Foreskin melanocyte (primary cell): ENCODE measurements at places on chromosomes 2 and 18.

- no peak for DNase-seq
Observed at GRCh38 chr2:128469875-128470274, 151.2 kb upstream of the HS6ST1 start.

- DNase-seq: no peak
Observed at GRCh38 chr2:69138793-69139459, 125.9 kb downstream of the ANTXR1 start.

GRCh38 chr18:39531659-39532058 lies 1966.1 kb upstream of the CELF4 start:
- DNase-seq: no peak

- no peak for DNase-seq
Observed at GRCh38 chr18:59379772-59380522, 20.9 kb upstream of the LMAN1 start.

- peak; percentile 90 for DNase-seq
Observed at GRCh38 chr2:79980816-79981215, 323.7 kb downstream of the LRRTM1 start.

- no peak for DNase-seq
Observed at GRCh38 chr18:72375618-72376017, 168.5 kb downstream of the CBLN2 start.

GRCh38 chr18:9210966-9211365 lies 74.4 kb downstream of the ANKRD12 start:
- DNase-seq: no peak

DNA sequence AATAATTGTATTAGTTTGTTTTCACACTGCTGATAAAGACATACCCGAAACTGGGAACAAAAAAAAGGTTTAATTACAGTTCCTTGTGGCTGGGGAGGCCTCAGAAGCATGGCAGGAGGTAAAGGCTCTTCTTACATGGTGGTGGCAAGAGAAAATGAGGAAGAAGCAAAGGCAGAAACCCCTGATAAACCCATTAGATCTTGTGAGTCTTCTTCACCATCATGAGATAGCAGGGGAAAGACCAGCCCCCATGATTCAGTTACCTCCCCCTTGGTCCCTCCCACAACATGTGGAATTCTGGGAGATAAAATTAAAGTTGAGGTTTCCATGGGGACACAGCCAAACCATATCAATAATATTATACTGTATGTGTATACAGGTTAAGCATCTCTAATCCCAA lies 73.3 kb upstream of the CABLES1 start:
- no peak for DNase-seq

- no peak for DNase-seq
Observed at GRCh38 chr18:37298816-37299215, 266.8 kb downstream of the CELF4 start.

GRCh38 chr2:186696290-186696689 lies 2.4 kb downstream of the FAM171B start:
- no peak for DNase-seq

DNA sequence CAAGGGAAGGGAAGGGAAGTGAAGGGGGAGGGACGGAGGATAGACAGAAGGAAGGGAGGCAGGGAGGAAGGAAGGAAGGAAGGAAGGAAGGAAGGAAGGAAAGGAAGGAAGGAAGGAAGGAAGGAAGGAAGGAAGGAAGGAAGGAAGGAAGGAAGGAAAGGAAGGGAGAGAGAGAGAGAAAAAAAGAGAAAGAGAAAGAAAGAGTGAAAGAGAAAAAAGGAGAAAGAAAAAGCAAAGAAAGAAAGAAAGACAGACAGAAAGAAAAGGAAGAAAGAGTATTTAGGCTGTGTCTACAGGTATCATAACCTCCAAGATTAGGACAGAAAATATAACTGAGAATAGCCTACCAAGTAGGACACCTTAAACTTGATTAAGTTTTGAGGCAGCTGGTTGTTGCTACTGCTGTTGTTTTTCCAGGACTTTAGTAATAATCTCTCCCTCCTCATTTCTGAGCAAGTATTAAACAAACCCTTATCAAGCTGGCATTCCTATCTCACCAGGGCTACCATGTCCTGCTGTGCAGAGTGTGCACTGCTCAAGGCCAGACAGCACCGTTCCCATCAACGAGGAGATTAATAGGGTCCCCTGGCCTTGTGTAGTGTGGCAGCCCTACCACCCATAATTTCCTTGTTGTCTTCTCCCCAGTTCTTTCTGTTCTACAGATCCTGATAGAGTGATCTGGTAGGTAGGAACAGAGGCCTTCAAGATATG lies 90.5 kb upstream of the FHL2 start:
- DNase-seq: no peak

GRCh38 chr18:79637921-79638909 lies 41.4 kb upstream of the CTDP1 start:
- DNase-seq: no peak

DNA sequence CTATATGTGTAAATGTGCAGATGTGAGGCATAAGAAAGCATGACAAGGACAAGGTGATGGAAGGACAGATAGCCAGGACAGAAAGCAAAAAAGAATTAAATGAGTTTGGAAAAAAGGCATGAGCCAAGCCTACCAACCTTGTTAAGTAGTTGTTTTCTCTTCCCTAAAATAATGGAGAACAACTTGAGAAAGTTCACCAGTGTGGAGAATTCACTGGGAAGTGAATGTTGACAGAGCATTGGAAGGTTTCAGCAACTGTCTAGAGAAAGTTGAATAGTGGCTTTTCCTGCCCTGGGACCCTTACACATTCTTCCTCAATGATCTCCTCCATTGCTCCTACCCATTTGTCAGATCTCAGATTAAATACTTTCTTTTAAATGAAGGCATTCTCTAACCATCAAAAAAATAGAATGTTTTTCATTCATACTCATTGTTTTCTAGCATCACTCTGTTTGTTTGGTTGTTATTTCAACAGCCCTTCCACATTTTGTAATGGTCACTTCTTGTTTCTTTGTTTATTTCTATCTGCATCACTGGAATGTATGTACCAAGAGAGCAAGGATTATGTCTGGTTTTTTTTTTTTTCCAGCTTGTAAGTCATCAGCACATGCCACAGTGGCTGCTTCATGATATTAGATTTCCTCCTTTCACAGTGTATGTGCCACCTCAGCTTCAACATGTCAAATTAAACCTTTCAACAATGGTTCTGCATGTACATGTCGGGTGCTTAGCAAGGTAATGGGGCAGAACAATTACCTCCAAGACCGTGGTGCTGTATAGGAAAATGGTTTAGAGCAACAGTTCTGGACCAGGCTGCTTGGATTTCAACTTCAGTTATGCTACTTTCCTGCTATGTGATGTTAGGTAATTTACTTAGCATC lies 586.0 kb upstream of the VRK2 start:
- DNase-seq: no peak

DNA sequence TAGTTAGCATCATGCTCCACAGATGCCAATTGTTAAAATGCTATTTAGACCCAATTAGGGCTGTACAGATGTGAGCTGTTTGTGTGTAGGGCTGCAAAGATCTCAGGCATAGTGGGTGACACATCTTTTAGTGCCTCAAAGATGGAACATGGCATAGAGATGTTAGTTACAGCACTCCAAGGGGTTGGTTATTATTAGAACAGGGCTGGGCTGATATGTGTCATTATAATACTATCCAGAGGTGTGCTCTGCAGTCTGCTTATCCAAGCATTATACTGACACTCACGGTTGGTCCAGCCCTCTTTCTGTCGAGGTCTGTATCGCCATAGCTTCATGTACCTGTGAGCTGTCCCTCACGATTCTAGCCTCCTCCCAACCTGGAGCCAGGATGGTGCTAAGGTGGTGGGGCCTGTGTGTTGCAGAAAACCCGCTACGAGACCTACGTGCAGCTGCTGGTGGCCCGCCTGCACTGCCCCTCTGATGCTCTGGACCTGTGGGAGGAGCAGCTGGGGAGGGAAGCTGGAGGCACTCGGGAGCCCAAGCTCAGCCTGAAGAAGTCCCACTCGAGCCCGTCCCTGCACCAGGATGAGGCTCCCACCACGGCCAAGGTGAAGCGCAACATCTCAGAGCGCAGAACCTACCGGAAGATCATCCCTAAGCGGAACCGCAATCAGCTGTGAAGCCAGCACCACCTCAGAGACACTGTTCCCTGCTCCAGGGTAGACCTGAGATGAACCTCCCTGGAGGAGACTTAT lies 27.1 kb downstream of the PSD4 start:
- no peak for DNase-seq

DNA sequence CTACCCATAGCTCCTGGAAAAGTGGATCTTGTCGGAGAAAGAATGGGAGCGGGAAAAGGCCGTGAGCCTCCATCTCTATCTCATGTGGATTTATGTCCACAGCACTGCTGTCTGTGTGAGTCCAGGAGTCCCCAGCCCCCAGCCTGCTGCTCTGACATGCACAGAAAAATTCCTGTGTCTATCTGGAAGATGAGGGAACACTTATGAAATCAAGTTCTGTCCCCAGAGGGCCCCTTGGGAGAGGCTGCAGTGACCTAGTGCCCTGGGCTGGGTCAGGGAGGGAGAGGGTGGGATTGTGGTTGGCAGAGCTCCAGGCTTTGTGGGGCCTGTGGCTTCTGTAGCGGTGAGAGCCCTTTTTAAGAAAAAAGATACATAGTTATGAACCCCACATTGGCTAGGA lies 37.6 kb downstream of the HJURP start:
- no peak for DNase-seq

DNA sequence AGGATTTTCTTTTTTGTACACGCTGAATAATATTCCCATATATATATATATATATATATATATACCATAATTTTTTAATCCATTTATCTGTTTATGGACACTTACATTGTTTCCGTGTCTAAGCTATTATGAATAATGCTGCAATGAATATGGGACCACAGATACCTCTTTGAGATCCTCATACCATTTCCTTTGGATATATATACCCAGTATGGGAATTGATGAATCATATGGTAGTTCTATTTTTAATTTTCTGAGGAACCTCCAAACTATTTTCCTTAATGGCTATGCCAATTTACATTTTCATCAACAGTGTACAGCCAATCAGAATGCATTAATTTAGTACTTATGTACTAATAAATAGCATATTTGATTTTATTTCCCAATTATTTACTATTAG lies 53.1 kb downstream of the MERTK start:
- no peak for DNase-seq

DNA sequence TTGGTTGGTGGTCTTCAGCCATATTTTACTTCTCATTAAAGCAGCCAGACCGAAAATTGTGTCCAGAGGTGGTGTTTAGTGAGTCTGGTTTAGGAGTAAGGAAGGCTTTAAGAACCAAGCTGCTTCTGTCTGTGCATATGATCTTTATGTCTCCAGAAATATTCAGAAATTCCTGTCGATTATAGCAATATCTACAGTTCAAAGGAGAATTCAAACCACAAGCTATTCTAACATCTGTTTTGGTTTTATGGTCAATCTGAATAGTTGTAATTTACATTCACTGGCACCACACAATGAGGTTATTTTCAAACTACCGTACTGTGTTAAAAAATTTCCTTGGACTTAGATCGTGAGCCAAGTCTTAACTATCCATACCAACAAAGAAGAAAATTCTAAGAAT lies 11.3 kb downstream of the UPP2 start:
- DNase-seq: peak; percentile 25

- no peak for DNase-seq
Observed at GRCh38 chr2:20611077-20611843, 39.6 kb downstream of the HS1BP3 start.

DNA sequence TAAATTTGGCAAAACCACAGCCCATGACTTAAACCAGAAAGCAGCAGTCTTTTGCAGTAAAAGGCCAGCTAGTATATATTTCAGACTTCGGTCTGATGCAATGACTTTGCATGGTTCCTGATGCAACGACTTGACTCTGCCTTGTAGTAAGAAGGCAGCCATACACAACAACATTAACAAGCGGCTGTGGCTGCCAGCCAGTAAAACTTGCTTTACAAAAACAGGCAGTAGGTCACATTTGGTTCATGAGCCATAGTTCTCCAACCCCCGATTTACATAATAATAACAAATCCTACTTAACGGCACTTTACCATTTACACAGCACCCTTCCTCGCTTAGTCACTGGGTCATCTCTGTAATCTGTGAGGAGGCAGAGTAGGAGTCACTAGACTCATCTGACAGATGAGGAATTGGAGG lies 410.3 kb downstream of the LRATD1 start:
- no peak for DNase-seq

GRCh38 chr2:74958274-74959105 lies at the start of gene POLE4:
Gene POLE4, plus strand, starts transcription at chr2:74958643. Its CDS starts 37 bp downstream, at chr2:74958680.
- DNase-seq: peak; percentile 80

- DNase-seq: no peak
Observed at GRCh38 chr2:228556717-228557116, 375.2 kb upstream of the SPHKAP start.

DNA sequence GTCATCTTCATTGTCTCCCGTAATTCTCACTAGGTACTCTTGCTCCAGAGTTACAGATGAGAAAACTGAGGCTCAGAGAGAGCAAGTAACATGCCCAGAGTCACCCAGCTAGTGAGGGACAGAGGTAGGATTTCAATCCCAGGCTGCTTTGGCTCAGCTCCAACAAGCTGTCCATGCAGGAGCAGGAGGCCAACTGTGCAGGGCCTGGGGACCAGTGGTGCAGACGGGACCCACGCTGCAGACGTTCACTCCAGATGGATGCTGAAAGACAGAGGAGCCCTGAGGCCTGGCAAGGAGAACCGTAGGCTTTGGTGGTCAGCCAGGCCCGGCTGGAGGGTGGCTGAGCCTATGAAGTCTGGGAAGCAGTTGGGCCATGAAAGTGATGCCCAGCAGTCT lies 102.6 kb downstream of the MCFD2 start:
- DNase-seq: no peak

DNA sequence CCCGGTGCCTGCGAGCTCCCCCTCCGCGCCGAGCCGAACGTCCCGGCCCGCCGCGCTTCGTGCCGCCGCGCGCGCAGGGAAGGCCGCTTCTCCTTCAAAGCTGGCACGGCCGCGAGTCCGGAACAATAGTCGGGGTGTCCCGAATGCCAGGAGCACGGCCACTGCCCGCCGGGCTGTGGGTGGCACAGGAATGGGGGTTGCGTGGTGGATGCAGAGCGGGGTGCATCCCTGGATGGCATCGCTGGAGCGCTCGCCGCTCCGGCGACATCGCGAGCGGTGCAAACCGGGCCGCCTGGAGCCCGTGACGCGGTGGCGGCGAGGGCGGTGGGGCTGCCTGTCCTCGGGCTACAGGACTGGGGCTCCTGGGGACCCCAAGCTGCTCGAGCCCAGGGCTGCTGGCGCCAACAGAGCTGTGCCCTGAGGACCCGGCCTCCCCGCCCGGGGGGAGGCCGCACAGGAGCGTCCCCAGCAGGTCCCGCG lies 1.1 kb upstream of the SATB2 start:
- no peak for DNase-seq

DNA sequence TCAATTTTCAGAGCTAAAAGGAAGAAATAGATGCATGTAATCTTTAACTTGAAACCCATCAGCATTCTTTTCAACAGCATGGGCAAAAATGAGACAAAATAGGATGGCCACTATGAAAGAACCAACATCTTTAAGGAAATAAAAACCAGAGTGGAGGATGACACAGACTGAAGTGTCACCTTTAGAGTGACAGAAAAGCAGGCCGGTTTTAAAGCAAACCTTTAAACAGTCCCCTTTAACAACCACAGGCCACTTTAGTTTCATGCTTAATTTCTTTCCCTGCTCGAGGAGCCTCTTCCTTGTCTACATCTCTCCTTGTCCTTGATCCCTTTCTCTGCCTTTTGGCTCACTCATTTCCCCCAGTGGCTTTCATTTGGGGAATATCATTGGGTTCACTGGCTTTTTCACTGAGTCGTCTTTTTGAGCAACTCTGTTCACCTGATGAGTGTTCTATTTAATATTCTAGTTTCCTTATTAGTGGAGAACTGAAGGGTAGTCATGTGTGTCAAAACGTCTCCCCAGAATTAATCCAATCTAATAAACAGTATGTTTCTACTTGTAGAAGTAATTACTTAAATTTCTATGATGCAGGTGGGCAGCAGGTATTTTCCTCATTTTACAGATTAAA lies 72.5 kb downstream of the DOCK10 start:
- no peak for DNase-seq
